ENCODE measurements at places on chromosomes 6 and 20. TPM values are rescaled to one million over a fixed set of nuclear protein-coding genes. Genes with fewer than 3 reads are reported as not detected.

The TGM3 gene
- total RNA-seq: not detected

The VWA7 gene
- 0.36 TPM for total RNA-seq

The TMEM200A gene
- total RNA-seq: 30.9 TPM

The ACTR5 gene
- total RNA-seq: 13.6 TPM

The MEP1A gene
- not detected for total RNA-seq

The TFAP2C gene
- 104 TPM for total RNA-seq

The COL20A1 gene
- total RNA-seq: not detected

The SLC17A3 gene
- not detected for total RNA-seq

The C20orf141 gene
- total RNA-seq: not detected

The POPDC3 gene
- total RNA-seq: 66.4 TPM

The PRDM13 gene
- not detected for total RNA-seq

The CLIC5 gene
- total RNA-seq: 0.10 TPM

The TP53TG5 gene
- total RNA-seq: not detected

The TMC2 gene
- not detected for total RNA-seq

The NDUFAF5 gene
- 34.1 TPM for total RNA-seq

The AIF1 gene
- total RNA-seq: not detected

The TCP11 gene
- total RNA-seq: not detected

The CYP24A1 gene
- total RNA-seq: 1.5 TPM

The DACT2 gene
- total RNA-seq: not detected

The CLVS2 gene
- not detected for total RNA-seq

The CTNNBL1 gene
- total RNA-seq: 57.9 TPM

The POM121L2 gene
- 0.12 TPM for total RNA-seq

The LAMA2 gene
- total RNA-seq: 0.84 TPM

The WFDC10A gene
- total RNA-seq: not detected

The SLC17A2 gene
- total RNA-seq: not detected

The TP53INP2 gene
- total RNA-seq: 7.1 TPM

The NKAPL gene
- total RNA-seq: not detected

The LIME1 gene
- total RNA-seq: 0.72 TPM

The RBM12 gene
- 41.9 TPM for total RNA-seq

The TRIM15 gene
- not detected for total RNA-seq

The BTNL2 gene
- not detected for total RNA-seq

The BPIFB1 gene
- not detected for total RNA-seq

The SAMD10 gene
- total RNA-seq: 1.6 TPM

The LTB gene
- not detected for total RNA-seq

The KCNG1 gene
- 17.9 TPM for total RNA-seq

The DEFB129 gene
- total RNA-seq: not detected

The PCSK2 gene
- not detected for total RNA-seq

The GSTA1 gene
- total RNA-seq: 0.68 TPM

The TNNC2 gene
- total RNA-seq: 0.36 TPM

The MCUR1 gene
- 23.5 TPM for total RNA-seq

The MYLK4 gene
- 0.29 TPM for total RNA-seq

The FERMT1 gene
- total RNA-seq: 6.4 TPM

The CLPSL1 gene
- total RNA-seq: not detected

The CCM2L gene
- not detected for total RNA-seq

The IL17F gene
- not detected for total RNA-seq

The HAO1 gene
- total RNA-seq: not detected

The OR2B6 gene
- not detected for total RNA-seq

The PLG gene
- total RNA-seq: not detected

The ATP6V1G2 gene
- total RNA-seq: 2.3 TPM

Data from RPMI7951 (cell line).